ENCODE measurements at places on chromosomes 4 and X. TPM values are rescaled to one million over a fixed set of nuclear protein-coding genes. Genes with fewer than 3 reads are reported as not detected.

DNA sequence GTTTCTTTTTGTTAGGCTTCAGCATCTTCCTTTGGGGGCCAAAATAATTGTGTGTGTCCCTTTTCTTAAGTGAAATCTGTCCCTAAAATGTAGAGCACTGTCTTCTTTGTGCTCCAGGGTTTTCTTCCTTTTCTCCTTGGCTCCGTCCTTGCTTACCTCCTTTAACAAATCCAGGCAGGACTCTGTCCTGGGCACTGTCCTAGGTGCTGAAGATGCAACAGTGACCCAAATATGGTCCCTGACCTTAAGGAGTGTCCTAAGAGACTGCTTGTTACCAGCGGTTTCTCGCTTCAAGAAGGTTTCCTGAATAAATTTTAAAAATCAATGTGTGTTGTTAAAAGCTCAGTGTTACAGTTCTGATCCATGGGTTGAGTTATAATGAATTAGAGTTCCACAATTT is 471.8 kb downstream of the KCNIP4 start:
- DNase-seq, result peak; percentile 12

- DNase-seq, result no peak
Measured at GRCh38 chr4:72405417-72405816, 163.6 kb downstream of the ADAMTS3 start.

DNA sequence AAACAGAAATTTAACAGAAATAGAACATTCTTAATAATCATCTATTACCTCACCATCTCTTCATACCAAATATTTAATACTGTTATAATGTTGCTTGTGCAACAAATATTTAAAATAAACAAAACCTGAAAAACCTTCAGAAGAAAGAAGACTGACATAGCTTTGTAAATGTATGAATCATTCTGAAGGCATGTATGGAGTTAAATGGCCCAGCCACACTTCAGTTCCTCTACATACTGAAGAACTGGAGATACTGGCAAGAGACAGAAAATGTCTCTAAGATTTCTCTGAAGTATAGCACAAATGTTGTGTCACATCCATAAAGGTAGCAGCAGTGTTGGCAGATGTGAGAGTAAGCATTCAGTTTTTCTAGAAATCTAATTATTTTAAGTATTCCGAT is 275.3 kb upstream of the FGF13 start:
- peak; percentile 6 for DNase-seq

- DNase-seq, result no peak
Measured at GRCh38 chr4:47863486-47863885, 25.6 kb upstream of the CORIN start.

- DNase-seq, result no peak
Measured at GRCh38 chr4:37825968-37826294, 555 bp upstream of the PGM2 start.

- DNase-seq, result no peak
Measured at GRCh38 chr4:119084513-119084912, 51.1 kb upstream of the MYOZ2 start.

GRCh38 chr4:101954351-101954750 is 163.8 kb downstream of the BANK1 start:
- DNase-seq, result peak; percentile 7

GRCh38 chr4:139129206-139129605 is 47.8 kb downstream of the ELF2 start:
- DNase-seq, result peak; percentile 32

- peak; percentile 86 for DNase-seq
Measured at GRCh38 chrX:107454302-107454701, 4.8 kb downstream of the FRMPD3 start.

- DNase-seq, result no peak
Measured at GRCh38 chr4:58453956-58454355, 1343.8 kb upstream of the IGFBP7 start.

DNA sequence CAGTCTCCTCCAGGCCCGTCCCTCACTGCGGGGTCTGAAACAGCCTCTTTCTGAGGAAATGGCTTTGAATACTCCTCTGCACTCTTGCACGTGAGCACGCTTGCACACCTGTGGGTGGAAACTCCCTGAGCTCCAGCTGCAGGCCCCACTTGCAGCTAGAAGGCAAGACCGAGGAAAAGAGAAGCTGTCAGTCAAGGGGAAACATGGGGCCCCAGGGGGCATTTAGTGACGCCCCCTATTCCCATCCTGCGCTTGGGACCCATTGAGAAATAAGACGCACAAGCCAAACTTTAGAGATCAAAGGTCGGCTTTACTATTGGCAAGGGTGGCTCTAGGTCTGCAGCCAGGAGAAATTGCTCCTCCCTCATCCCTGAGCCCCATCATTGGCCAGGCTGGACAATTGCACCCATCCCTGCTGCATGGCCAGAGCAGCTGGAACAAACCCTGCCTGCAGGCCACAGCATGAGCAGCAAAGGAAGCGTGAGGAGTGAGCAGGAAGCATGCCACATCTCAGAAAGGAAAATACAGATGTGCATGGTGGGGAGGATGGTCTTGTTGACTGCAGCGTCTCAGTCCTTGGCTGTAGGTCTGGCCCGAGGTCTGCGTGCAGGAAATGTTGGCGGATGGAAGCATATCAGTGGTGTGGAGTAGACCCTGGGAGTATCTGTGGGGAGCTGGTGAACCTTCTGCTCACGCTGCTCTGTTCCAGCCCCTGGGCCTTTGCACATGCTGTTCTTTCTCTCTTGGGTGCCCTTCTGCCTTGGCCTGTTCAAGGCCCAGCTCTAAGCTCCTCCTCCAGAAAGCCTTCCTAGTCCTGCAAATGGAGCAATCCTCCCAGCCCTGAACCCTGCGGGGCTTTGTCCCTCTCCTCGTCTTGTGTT is 93.9 kb downstream of the PSAPL1 start:
- no peak for DNase-seq

- no peak for DNase-seq
Measured at GRCh38 chrX:65610040-65610439, 57.4 kb upstream of the MSN start.

GRCh38 chr4:108465886-108466500 is 154.4 kb upstream of the RPL34 start:
- DNase-seq, result no peak

DNA sequence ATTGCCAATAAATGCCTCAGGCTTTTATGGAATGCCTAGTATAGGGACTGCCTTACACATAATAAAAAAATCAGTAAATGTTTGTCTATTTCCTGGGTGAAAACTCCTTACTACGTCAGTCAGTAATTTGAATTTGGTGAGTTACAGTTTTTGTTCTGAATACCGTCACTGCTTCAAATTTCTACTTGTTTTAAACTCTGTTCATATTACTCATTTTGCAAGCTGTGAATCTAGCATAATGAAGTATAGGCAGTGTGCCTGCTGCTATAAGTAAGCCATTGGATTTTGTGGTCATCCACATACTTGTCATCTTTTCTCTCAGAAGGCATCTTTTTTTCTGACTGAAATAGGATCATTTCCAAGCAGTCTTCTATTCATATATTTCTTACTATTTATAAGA is 43.1 kb downstream of the SYNPO2 start:
- DNase-seq, result no peak

DNA sequence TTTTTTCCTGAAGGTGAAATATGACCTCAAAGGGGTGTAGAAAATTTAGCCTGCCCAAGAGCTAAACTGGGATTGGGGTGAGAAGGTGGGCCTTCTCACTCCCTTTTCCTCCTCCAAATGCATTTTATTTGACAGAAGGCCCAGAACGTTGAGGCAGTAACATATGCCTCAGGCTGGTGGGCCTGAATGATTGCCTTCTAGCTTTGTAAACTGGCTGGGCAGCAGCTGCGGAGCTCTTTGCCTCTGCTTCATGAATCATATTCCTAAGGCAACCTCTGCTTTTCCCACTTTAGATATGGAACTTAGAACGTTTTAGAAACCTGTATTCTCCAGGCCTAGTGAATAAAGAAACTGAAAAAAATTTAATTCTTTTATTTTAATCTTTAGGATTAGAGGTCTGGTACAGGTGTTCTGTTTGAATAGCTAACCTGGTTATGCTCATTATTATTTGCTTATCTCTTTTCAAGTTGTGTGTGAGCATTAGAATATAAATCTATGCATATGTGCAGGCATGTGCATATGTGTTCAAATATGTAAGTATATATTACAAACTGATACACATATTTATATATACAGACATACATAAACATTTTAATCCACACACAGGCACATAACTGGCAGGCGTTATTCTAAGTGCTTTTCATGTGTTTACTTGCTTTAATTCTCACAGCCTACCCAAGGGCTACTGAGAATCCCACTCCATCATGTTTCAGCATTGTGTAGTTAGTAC is 11.5 kb downstream of the PRDM8 start:
- no peak for DNase-seq

DNA sequence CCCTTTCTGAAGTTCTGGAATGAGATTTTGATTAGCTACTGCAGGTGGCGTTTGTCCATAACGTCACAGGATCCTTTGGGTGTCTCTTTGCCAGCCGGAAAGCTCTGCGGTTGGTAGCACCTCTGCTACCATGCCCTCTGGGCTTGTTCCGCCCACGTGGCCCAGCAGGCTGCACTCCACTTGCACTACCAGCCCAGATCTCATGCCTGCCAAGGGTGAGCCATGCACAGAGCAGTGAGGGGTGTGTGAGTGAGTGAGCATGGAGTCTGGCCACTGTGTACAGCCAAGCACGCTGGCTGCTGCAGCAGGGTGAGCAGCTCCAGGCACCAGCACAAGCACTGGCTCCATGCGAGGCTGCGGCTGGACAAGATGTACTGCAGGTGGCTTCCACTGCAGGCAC is 6.6 kb upstream of the HNRNPD start:
- no peak for DNase-seq

DNA sequence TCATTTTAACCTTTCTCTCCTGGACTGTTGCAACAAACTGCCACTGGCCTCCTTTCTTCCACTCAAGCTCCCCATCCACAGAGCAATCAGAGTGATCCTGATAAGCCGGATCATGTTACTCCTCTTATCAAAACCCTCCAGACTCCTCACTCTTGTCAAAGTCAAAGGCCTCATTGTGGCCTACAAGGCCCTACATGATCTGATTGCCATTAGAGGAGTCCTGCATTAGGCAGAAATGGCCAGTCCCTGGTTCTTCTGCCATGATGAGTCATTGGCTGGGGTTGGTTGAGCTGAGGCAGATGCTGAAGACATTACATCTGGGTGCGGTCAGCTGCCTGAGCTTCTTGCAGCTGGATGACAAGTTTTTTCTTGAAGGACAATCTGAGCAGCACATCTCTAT is 32.7 kb upstream of the CASK start:
- DNase-seq, result peak; percentile 4

- DNase-seq, result no peak
Measured at GRCh38 chr4:73744203-73744602, 3.8 kb downstream of the CXCL8 start.

PDZD4 gene
- total RNA-seq, result 0.16 TPM

PDCL2 gene
- not detected for total RNA-seq

ARHGEF38 gene
- not detected for total RNA-seq

TCP11X1 gene
- total RNA-seq, result 0.05 TPM

TLL1 gene
- 0.31 TPM for total RNA-seq

CFAP47 gene
- total RNA-seq, result under 0.01 TPM

P2RY4 gene
- total RNA-seq, result not detected

Measured in HT1080 (cell line).